HT-29 (cell line): ENCODE measurements at places on chromosomes 5 and 9. TPM values are rescaled to one million over a fixed set of nuclear protein-coding genes. Genes with fewer than 3 reads are reported as not detected.
A peak's percentile ranks its signal among the peaks of the same experiment; 100 is the strongest.

ATP10B gene
- total RNA-seq, result 7.4 and 10.4 TPM in 2 replicates

PPP1R2B gene
- total RNA-seq, result not detected in 2 replicates

GRCh38 chr9:114496011-114496410 is 9.3 kb downstream of the WHRN start:
- no peak for DNase-seq

DNA sequence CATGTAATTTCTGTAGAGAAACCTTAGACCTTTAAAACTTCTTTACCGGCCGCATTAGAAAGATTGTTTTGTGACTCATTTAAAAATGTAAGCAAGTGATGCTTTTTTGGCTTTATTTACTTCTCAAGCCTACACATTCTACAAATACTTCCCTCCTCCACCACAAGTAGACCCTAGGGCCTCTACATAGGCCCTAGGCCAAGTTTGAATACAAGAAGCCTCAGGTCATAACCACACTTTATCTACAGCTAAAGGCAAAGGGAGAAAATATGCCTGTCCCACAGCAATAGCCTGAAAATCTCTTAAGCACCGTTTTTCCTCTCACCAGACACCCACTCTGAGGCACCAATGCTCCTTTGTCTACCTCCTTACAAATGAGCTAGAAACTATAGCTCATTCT is 53.9 kb downstream of the CSNK1A1 start:
- DNase-seq, result no peak

GRCh38 chr5:65861830-65862241 is 64.5 kb upstream of the ERBIN start:
- no peak for DNase-seq

DNA sequence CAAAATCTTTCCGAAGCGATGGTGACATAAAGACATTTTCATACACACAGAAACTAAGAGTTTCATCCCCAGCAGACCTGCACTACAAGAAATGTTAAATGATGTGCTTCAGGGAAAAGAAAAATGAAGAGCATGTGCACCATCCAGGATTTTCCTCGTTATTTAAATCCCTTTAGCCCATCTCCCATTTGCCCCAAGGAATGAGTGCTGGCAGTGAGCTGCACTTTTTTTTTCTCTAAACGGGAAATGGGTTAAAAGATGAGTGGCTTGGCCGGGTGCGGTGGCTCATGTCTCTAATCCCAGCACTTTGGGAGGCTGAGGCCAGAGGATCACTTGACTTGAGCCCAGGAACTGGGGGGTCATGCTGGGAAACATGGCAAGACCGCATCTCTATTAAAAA is 6.8 kb upstream of the LRRC14B start:
- no peak for DNase-seq

GRCh38 chr9:129174724-129175514 is 3.1 kb downstream of the IER5L start:
- peak; percentile 66 for DNase-seq

GRCh38 chr9:106980551-106981101 is 117.7 kb downstream of the ZNF462 start:
- DNase-seq, result no peak
